ENCODE measurements at places on chromosomes 1 and 21.

DNA sequence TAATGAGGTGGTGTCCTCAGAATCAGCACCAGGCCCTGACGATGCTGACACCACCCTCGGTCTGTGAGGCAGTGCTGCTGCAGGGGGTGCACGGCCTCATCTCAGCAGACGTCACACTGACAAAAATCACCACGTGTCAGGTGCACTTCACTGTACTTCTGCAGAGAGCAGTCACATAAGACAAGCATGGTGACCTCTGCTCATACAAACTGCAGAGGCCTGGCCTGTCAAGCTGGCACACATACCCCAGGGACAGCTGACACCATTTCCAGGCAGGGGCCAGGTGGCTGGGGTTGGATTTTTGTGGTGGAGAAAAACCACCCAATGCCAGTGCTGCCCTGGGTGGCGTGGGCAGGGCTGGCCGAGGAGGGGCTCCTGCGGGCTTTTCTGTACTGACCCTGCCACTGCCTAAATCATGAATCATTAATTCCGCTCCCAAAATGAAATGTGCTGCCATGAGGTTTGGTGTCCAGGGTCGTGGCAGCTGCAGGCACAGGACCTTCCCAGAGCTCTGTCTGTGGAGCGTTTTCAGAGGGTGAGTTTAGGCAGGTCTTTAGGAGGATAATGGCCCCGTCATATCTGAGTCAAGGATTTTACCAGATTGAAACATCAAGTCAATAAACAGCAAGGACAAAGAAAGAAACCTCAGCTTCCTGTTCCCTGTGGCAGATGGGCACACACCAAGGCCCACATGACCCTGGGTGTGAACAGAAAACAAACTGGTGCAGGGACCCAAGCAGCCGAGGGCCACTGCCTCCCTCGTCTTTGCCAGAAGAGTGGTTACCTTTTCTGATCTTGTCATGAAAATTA lies 33.4 kb upstream of the GPR153 start:
- DNase-seq, result no peak

GRCh38 chr1:111679541-111679940 lies 59.7 kb downstream of the INKA2 start:
- no peak for DNase-seq

- DNase-seq, result no peak
These were observed 4.9 kb upstream of the TBX15 start for GRCh38 chr1:118992868-118993699.

DNA sequence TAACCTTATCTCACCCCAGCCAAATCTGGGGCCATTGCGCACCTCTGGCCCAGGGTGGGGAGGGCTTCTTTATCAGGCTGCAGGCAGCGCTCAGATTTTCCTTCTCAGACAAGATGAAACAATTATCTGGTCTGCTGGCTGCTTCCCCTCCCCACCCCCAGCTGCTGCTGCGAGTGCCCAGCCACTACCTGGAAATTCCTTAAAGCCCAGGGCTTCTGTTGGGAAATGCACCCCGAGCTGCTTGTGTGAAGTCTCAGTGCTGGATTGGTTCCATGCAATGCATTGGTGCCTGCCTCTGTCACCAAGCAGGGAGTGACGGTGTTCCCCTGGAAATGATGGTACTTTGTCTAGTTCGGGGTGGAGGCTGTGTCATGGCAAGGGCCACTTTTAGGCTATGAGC lies 18.5 kb upstream of the ACTL8 start:
- DNase-seq, result no peak

DNA sequence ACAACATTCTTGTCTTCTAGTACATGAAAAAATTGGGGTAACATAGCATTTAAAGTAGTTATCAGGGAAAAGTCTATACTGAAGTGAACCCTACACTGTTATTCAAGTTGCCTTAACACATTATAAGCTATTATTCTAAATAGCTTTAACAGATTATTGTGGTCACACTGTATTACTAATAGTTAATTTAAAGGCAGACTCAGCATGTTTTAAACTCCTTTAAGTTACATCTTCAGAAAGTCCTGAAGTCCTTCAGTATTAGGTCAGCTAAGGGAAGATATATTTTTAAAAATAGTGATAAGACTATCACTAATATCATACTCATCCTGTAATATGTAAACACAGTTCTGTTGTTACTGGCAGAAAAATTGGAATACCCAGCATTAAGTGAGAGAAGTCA lies 67.4 kb downstream of the GPR137B start:
- no peak for DNase-seq

GRCh38 chr21:26698416-26698815 lies 125.3 kb upstream of the CYYR1 start:
- no peak for DNase-seq

GRCh38 chr1:89724369-89725010 lies 91.6 kb downstream of the LRRC8C start:
- DNase-seq, result peak; percentile 51

All from stimulated activated CD4-positive, alpha-beta T cell treated with anti-CD3 and anti-CD28 coated beads, Interleukin-2, amount 100 ng/mL, for 48 hours (primary cell).